ENCODE measurements at places on chromosomes 12 and 14. TPM values are rescaled to one million over a fixed set of nuclear protein-coding genes. Genes with fewer than 3 reads are reported as not detected.

Gene KRT6B
- not detected for total RNA-seq

Gene POTEG
- not detected for total RNA-seq

Gene REP15
- total RNA-seq = 0.29 TPM

Gene LTBP2
- total RNA-seq = 18.8 TPM

Gene ACSS3
- total RNA-seq = 43.4 TPM

Gene PAPLN
- total RNA-seq = 33.5 TPM

Gene KCNK10
- total RNA-seq = not detected

Gene KLRG1
- not detected for total RNA-seq

Gene GYS2
- total RNA-seq = not detected

Gene KRT73
- not detected for total RNA-seq

Gene IFI27
- 5.6 TPM for total RNA-seq

Gene CCDC198
- 0.37 TPM for total RNA-seq

Gene SYT10
- total RNA-seq = not detected

Gene KLRB1
- 0.61 TPM for total RNA-seq

Gene ACVRL1
- 146 TPM for total RNA-seq

Gene MAP1LC3B2
- total RNA-seq = 3.6 TPM

Gene PLCZ1
- not detected for total RNA-seq

Gene LHX5
- total RNA-seq = not detected

Gene AHNAK2
- 175 TPM for total RNA-seq

Gene KRT82
- total RNA-seq = not detected

Gene GALNT8
- 5.8 TPM for total RNA-seq

Gene TSPAN11
- total RNA-seq = 0.88 TPM

Gene LRP1-AS
- total RNA-seq = not detected

Gene CD163L1
- 5.7 TPM for total RNA-seq

Gene HOXC13
- not detected for total RNA-seq

Gene GPD1
- not detected for total RNA-seq

Gene CIDEB
- total RNA-seq = 1.3 TPM

Gene C14orf39
- 0.40 TPM for total RNA-seq

Gene ETFBKMT
- 3.3 TPM for total RNA-seq

Gene RHNO1
- 26.3 TPM for total RNA-seq

Gene KRT85
- total RNA-seq = not detected

Gene NEUROD4
- not detected for total RNA-seq

Gene SPATA7
- 21.3 TPM for total RNA-seq

Gene DDX23
- total RNA-seq = 83.4 TPM

Gene KRT72
- total RNA-seq = not detected

Gene FAIM2
- 1.5 TPM for total RNA-seq

Gene ASB2
- total RNA-seq = 11.8 TPM

Gene TRIM9
- 7.6 TPM for total RNA-seq
